ENCODE measurements at places on chromosomes 3 and 15. TPM values are rescaled to one million over a fixed set of nuclear protein-coding genes. Genes with fewer than 3 reads are reported as not detected.

Gene CCDC33
- not detected for total RNA-seq

Gene GOLGA6B
- not detected for total RNA-seq

Gene MYL3
- total RNA-seq = not detected

Gene ATP8B4
- total RNA-seq = 6.6 TPM

DNA sequence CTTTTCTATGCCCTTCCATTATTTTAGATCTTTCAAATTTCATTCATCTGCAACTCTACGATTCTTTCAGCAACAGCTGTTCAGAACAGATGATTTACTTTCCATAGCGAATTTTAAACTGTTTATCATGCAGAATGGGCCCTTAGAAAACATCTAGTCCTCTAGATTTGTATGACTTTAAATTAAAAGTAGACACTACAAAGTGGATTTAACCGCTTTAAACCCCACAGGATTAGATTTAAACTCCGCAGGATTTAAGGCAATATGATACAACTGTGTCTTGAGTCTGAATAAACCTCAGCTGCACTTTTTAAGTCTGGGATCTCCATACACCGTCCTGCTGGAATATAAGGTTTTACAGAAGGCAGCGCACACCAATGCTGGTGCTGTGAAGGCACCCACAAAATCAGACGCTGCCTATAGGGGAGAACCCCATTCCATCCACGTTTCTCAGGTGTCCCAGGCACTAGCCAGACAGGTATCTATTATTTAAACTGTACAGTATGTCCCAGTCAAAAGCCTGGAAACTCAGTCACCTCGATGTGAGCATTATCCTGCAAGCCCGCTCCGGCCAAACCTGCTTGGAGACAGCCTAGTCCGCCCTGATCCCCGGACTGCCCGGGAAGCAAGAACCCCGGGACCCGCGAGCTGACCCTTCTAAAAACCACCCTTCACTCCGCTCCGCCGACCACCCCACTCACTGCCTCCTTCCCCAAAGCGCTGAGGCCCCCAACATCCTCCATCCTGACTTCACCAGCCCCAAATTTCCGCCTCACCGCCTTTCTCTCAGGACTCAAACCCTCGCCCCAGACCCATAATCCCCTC, 768 bp downstream of the ANO10 start:
- peak overlapping the region; percentile 72 for H3K27ac ChIP-seq
- H3K4me3 ChIP-seq = peak overlapping the region; percentile 98
- no peaks in the 10 kb centered on the region for H3K36me3 ChIP-seq
- no peaks in the 10 kb centered on the region for H3K27me3 ChIP-seq
- peaks cover 16% of the 10 kb centered on the region for H3K4me1 ChIP-seq
- DNase-seq = peak; percentile 35

DNA sequence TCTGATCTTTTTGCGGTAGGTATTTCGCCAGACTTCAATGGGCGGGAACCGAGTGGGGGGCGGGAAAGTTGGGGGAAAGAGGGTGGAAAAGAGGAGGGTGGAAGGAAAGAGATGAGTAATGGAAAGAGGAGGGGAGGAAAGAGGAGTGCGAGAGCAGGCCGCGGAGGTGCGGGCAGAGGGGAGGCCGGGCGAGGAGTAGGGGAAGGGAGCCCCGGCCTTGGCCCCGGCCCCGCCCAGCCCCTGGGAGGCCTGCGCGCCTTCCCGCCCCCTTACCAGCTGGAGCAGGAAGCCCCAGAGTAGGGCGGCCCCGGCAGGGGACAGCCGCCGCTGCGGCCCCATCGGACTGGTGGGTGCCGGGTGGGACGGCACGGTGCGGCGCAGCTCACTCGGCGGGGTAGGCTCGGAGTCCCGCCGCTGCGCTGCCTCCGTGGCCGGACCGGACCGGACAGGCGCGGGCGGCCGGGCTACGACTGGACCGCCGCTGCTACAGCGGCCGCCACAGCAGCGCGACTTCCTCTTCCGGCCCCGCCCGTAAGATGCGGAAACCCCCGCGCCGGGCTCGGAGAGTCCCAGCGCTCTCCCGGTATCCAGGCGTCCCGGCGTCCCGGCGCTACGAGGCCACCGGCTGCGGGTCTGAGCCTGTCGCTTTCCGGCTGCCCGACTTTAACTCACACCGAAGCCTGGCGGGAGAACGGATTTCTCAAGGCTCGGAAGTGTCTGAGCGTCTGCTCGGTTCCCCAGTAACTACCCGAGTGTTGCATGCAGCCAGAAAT, at the start of gene SPPL2A:
SPPL2A (minus strand) TSS at position 512 of the 773 bp plus-strand sequence; CDS start at position 339, 173 bp downstream.
- no peaks in the 10 kb centered on the region for H3K27me3 ChIP-seq
- H3K27ac ChIP-seq = peak within 1 kb of the TSS; percentile 90
- peaks cover 50% of the 10 kb centered on the region for H3K4me1 ChIP-seq
- DNase-seq = peak; percentile 77

- peaks cover 12% of the 10 kb centered on the region for H3K4me1 ChIP-seq
- no peaks in the 10 kb centered on the region for H3K36me3 ChIP-seq
- H3K27me3 ChIP-seq = no peaks in the 10 kb centered on the region
- no peak overlapping the region for H3K4me3 ChIP-seq
- no peak for DNase-seq
- no peak overlapping the region for H3K27ac ChIP-seq
Measured at GRCh38 chr3:166461626-166462025, 624.4 kb upstream of the BCHE start.

Gene DPPA4
- not detected for total RNA-seq

Gene MAGEL2
- total RNA-seq = 0.26 TPM

Gene PLCB2
- 3.1 TPM for total RNA-seq

Gene SMCO1
- not detected for total RNA-seq

GRCh38 chr3:71310359-71310979, 273.1 kb downstream of the FOXP1 start:
- no peaks in the 10 kb centered on the region for H3K36me3 ChIP-seq
- no peaks in the 10 kb centered on the region for H3K27me3 ChIP-seq
- no peak for DNase-seq
- H3K4me3 ChIP-seq = no peak overlapping the region
- H3K4me1 ChIP-seq = peaks cover 12% of the 10 kb centered on the region

Gene VPS39
- total RNA-seq = 48.5 TPM

DNA sequence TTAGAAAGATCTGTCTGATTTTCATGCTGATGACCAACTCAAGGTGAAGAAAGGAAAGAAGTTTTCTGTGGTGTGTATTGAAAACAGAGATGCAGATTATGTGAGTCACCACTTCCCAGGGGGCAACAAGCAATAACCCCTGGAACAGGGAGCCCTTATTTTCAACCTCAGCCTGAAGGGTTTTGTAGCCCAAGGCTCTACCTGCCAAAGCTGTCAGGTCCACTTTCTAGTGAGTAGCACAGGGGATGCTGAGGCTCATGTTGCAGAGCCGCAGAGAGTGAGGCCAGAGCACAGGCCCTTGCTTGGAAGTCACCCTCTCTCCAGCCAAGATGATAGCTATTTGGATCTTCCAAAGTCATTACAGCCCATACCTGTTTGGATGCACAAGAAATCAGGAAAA, 152.2 kb upstream of the SLC24A5 start:
- H3K4me1 ChIP-seq = no peaks in the 10 kb centered on the region
- DNase-seq = no peak
- no peaks in the 10 kb centered on the region for H3K27me3 ChIP-seq
- H3K4me3 ChIP-seq = no peak overlapping the region
- H3K36me3 ChIP-seq = no peaks in the 10 kb centered on the region
- no peak overlapping the region for H3K27ac ChIP-seq

DNA sequence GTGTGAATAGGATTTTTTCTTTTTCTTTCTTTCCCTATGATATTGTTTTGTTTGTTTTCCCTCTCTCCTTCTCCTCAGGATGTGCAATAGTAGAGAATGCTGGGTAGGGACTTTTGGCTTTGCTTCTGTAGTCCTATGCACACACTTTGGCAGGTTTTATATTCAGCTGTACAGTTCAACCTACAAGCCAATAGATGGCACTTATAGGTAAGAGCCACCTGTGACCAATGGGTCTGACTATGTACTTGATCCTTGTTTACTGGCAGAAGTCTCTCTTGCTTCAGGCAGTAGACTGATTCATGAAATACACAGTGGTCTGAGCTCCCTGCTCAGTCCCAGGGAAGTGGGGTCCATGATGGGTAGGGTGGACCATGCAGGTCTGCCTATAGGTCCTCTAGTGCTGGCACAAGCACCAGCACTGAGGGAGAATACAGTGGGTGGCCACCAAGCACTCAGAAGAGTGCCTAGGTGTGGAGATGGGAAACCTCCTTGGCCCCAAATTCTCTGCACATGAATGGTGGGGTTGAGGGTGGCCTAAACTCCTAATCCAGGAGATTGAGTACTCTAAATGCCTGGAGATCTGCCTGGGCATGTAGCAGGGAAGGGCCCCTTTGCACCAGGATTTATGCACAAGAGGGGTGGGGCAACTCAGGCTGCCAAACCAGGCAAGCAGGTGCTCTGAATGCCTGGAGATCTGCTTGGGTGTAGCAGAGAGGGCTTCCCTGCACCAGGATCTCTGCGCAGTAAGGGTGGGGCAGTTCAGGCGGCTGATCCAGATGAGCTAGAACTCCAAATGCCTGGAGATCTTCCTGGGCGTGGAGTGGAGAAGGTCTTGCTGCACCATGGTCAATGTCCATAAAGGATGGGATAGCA, 176.1 kb downstream of the DOCK3 start:
- H3K27me3 ChIP-seq = no peaks in the 10 kb centered on the region
- H3K4me3 ChIP-seq = no peak overlapping the region
- H3K36me3 ChIP-seq = no peaks in the 10 kb centered on the region
- no peak for DNase-seq

All from body of pancreas (tissue), 4 donors.